MCF 10A (cell line): ENCODE measurements at places on chromosomes 1 and 21.
A peak's percentile ranks its signal among the peaks of the same experiment; 100 is the strongest.

DNA sequence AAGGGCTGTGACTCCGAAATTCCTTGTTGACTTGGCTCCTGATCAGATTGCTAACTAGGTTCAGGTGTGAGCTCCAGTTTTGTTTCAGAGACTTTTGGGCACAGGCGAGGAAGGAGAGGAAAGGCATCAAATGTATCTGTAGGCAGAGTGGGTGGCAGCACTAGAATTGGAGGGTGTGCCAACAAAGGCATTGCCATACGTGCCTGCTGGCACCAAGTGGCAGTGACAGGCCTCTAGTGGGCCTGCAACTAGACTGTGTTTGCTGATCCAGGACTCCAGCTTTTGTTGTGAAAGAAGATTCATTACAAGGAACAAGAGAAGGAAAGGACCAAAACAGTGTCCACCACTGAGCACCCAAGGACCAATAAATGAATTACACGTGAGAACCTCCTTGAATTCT is 79.5 kb downstream of the TM2D1 start:
- DNase-seq = no peak

GRCh38 chr1:185239861-185240260 is 77.2 kb downstream of the IVNS1ABP start:
- DNase-seq = no peak

GRCh38 chr1:85550784-85551516 is 29.6 kb upstream of the CCN1 start:
- DNase-seq = no peak

DNA sequence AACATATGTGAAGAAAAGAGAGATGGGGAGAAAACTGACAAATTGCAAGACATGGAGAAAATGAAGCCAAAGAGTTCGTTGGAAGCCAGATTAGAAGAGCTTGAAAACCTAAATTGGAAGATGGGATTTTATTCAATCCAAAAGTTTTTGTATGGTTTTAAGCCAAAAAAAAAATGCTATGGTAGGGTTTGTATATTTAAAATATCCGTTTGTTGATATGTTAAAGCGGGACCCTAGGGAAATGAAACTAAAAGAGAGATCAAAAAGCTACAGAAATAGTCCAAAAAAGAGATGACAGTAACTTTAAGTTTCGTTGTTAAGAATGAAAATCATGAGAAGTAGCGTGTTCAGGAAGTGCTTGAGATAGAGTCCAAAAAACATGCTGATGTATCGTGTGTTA is 617.7 kb upstream of the ADGRL2 start:
- DNase-seq = no peak

DNA sequence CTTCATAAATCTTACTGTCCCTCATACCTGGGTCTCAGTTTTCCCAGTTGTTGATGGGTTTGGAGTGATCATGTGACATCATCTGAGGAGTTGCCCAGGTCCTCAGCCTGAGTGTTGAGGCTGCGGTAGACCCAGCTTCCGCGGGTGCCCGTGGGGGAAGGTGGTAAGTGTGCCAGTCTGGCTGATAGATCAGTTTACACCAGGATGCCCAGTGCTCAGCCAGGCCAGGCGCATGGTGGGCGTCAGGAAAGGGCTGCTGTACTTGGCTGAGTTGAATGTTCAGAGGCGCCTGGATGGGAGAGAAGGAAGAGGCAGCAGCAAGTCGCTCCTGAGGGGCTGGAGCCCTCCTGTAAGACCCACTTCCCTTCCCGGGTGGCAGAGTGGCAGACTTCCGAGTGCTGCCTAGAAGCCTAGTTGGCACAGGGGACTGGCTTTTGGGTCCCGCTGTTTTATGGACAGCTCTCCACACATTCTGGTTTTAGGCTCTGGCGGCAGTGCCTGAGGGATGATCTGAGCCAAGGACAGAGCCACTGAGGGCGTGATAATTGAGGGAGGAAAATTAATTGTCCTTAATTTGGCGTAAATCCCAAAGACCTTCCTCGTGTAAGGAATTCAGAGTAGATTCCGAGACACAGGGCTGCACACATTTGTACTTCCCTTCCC is 35.8 kb downstream of the PTPRF start:
- no peak for DNase-seq

- peak; percentile 49 for DNase-seq
Observed at GRCh38 chr1:170729225-170730002, 65.5 kb downstream of the PRRX1 start.

DNA sequence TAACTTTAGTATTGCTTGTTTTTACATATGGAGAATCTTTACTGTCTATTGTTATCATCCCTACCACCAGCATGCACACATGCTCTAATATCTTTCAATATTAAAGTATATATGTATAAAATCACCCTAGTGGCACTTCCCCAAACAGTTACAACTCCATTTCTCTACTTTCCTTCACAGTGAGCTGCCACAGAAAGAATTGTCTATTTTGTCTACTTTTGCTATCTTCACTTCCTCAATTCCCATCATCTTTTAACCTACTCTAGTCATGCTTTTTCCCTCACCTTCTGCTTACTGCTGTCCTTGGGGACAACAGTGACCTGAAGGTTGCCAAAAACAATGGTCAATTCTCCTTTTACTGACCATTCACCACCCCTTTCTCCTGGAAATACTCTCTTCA is 59.2 kb downstream of the VCAM1 start:
- DNase-seq = no peak

- no peak for DNase-seq
Observed at GRCh38 chr1:215971793-215972441, 404.8 kb downstream of the KCTD3 start.

DNA sequence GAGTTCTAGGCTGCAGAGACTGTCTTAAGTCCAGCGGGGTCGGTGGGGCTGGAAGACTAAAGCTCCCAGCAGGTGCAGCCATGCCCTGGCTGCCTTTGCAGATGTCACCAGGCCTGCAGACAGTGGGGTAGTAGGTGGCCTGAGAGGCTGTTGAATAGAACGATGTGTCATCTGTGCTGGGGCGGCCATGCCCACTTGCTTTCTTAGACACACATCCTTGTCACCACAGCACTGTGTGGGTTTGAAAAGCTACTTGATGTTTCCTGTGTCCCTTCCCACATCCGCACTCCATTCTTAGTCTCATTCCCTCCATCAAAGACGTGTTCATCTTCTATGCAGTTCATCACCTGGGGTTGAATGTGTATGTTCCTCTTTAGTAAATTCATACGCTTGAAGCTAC is 184.5 kb upstream of the TMEM51 start:
- no peak for DNase-seq

GRCh38 chr1:174974711-174975119 is 25.0 kb upstream of the CACYBP start:
- DNase-seq = no peak

GRCh38 chr1:81559662-81560350 is 240.9 kb upstream of the ADGRL2 start:
- DNase-seq = peak; percentile 27

GRCh38 chr1:10353693-10354092 is 45.2 kb upstream of the PGD start:
- DNase-seq = no peak

DNA sequence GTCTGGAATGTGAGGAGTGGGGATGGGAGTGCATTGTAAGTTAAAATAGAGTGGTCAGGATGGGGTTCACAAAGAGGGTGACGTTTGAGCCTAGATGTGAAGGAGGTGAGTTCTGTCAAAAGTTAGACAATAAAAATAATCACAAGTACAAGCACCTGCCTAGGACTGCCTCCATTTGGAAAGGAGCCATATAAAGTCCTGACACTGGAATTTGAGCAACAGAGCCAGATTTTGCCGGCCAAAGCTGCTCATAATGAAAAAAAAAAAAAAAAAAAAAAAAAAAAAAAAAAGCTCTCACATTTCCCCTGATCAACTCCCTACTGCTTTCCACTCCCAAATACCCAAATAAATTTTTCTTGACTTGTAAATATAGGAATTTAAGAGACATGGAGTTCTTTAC is 4.1 kb downstream of the PALMD start:
- peak; percentile 64 for DNase-seq

DNA sequence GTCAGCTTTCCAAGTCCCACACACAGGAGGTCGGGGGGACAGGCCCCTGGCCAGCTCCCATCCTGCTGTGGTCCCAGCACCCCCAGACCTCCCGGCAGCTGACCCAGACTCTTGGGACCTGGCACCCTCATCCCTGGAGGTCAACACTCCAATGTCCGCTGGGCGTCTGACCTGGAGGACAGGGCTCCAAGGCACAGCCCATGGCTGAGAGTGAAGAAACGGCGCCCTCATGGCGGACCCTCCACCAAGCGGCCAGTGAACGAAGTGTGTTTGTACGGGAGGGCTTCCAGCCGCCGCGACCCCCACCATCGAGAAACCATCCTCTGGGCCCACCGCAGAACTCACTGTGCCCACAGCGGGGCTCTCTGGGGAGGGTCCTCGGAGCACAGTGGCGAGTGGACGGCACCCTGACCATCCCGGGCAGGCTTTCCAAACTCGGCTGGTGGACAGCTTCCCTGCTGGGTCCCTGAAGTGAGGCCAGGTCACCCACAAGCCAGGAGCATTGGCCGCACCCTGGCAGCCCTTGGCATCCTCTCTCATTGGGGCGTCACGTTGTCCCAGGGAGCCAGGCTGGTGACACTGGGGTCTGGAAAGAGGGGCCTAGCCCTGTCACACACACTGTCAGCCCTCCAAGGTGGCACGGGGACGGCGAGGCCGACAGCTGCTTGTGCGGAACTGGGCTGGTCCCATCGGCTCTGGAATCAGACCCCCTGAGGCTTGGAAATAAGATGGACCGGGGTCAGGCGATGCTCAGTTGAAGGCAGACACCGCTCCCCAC is 47.8 kb upstream of the COL6A2 start:
- DNase-seq = no peak

- DNase-seq = peak; percentile 65
Observed at GRCh38 chr1:88801575-88802208, 89.7 kb downstream of the GTF2B start.

DNA sequence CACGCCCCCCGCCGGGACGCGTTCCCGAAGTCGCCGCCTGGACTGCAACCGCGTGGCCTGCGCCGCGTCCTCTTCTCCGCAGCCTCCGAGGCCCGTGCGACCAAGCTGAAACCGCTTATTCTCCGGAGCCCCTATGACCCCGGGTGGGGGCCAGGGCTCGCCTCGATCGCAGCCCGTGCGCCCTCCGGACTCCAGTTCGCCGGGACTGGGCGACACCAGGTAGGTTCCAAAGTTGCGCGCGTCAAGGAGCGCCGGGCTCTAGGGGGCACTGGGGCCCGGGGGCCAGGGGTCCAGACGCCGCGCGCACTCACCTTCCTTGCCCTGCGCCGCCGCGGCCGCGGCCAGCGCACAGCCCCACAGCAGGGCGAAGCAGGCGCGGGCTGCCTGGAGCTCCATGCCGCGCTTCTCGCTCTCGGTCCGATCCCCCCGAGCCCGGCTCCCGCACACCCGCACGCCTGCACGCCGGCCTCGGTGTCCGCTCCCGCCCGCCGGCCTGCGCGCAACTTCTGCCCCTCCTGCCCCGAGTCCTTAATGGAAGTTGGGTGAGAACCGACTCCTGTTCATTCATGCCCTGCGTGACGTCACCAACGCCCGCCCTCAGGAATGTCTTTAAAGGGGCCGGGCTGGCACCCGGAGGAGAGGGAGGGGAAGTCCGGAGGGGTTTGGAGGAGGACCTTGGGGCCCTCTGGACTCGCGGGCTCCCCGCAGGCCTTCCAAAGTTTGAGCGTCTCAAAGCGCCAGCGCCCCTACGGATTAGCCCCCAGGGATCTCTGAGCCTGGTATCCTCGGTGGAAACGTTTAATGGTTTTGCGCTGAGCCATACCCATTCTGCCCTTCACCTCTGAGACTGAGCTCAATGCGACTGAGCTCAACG is at the start of gene EPHA2:
Gene EPHA2 (minus strand): TSS at position 533 of the 874 bp plus-strand sequence. CDS start 137 bp downstream, at position 396.
- peak; percentile 96 for DNase-seq

DNA sequence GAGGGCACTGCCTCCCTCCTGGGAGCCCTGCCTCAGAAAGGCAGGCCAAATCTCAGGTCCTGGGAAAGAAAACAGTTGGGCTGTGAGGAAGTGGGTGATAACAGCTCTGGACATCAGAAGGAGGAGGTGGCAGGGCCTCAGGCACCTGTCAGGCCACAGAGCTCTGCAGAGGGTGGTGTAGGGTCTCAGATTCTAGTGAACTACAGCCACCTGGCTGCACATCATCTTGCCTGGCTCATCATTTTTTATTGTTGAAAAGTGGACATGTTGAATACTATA is 15.3 kb upstream of the ZNF678 start:
- DNase-seq = no peak

- peak; percentile 75 for DNase-seq
Observed at GRCh38 chr1:216310776-216311175, 112.5 kb downstream of the USH2A start.

- no peak for DNase-seq
Observed at GRCh38 chr1:176196728-176197127, 10.4 kb downstream of the COP1 start.

DNA sequence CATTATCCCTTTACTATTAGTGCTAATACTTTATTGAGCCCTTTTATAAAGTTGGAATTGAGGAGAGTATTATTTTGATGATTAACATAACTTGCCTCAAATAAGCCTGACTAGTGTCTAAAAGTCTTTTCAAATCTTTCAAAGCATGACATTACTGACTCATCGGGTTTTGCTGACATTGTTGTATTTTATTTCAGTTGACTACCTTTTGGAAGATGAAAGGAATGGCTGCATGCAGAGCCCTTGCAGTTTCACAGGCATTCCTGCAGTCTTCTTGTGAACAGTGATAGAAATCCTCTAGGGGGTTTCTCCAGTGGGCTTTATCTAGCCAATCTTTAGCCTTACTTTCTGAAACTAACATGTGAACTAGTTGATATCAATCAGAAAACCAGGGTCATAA is 43.0 kb upstream of the TMEM61 start:
- no peak for DNase-seq

- no peak for DNase-seq
Observed at GRCh38 chr1:170555370-170555769, 23.4 kb downstream of the GORAB start.

GRCh38 chr1:158649052-158649451 is 37.5 kb downstream of the SPTA1 start:
- DNase-seq = no peak

GRCh38 chr1:236904892-236905741 is 99.1 kb downstream of the MT1HL1 start:
- DNase-seq = peak; percentile 96

DNA sequence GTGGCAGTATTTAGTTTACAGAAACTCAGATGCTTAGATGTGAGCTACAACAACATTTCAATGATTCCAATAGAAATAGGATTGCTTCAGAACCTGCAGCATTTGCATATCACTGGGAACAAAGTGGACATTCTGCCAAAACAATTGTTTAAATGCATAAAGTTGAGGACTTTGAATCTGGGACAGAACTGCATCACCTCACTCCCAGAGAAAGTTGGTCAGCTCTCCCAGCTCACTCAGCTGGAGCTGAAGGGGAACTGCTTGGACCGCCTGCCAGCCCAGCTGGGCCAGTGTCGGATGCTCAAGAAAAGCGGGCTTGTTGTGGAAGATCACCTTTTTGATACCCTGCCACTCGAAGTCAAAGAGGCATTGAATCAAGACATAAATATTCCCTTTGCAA is 59.7 kb upstream of the ZNF326 start:
- no peak for DNase-seq

GRCh38 chr1:246144931-246145330 is 362.1 kb downstream of the SMYD3 start:
- no peak for DNase-seq

GRCh38 chr1:205521686-205522085 is 17.2 kb downstream of the CDK18 start:
- no peak for DNase-seq
